ENCODE measurements at places on chromosomes 7 and 10.

DNA sequence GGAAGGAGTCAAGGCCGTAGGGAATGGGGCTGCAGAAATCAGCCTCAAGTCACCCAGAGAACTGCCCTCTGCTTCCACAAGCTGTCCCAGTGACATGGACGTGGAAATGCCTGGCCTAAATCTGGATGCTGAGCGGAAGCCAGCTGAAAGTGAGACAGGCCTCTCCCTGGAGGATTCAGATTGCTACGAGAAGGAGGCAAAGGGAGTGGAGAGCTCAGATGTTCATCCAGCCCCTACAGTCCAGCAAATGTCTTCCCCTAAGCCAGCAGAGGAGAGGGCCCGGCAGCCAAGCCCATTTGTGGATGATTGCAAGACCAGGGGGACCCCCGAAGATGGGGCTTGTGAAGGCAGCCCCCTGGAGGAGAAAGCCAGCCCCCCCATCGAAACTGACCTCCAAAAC lies 50.2 kb upstream of the PDCD4 start:
- DNase-seq = no peak

- no peak for DNase-seq
Observed at GRCh38 chr10:34669079-34669478, 146.0 kb downstream of the PARD3 start.

DNA sequence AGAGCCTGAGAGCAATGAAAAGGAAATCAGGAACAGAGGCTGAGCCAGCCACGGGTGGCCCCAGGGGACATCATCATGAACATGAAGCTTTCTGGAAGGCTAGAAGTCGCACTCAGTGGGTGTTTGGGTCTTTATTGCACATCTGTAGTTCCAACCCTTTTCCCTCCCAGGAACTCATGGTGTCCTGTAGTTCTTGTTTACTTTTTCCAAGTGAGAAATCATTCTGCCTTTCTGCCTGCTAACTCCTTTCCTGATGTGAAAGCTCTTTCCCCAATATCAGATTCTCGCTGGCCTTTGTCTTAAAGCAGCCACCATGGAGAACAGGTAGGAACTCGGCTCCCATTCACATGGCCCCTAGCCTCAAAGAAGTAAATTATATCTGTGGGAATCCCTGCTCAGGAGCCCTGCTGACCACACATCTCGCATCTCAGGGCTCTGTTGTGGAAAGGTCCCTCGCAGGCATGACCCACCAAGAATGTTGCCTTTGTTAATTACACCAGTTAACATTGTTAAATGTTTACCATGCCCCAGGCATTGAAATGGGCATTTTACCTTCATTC lies 542.7 kb downstream of the TNS3 start:
- DNase-seq = no peak

- DNase-seq = no peak
Observed at GRCh38 chr7:6379886-6380285, 67.9 kb downstream of the DAGLB start.

- DNase-seq = no peak
Observed at GRCh38 chr10:70622541-70622940, 20.0 kb upstream of the PRF1 start.

GRCh38 chr10:97940534-97940933 lies 89.9 kb downstream of the CRTAC1 start:
- no peak for DNase-seq

- no peak for DNase-seq
Observed at GRCh38 chr7:41834805-41835694, 132.2 kb upstream of the INHBA start.

Data from right forelimb (tissue), 1 donor.